ENCODE measurements at places on chromosomes 5 and 9. TPM values are rescaled to one million over a fixed set of nuclear protein-coding genes. Genes with fewer than 3 reads are reported as not detected.

GRCh38 chr9:116662646-116663310 lies 24.3 kb upstream of the TRIM32 start:
- DNase-seq = no peak

DNA sequence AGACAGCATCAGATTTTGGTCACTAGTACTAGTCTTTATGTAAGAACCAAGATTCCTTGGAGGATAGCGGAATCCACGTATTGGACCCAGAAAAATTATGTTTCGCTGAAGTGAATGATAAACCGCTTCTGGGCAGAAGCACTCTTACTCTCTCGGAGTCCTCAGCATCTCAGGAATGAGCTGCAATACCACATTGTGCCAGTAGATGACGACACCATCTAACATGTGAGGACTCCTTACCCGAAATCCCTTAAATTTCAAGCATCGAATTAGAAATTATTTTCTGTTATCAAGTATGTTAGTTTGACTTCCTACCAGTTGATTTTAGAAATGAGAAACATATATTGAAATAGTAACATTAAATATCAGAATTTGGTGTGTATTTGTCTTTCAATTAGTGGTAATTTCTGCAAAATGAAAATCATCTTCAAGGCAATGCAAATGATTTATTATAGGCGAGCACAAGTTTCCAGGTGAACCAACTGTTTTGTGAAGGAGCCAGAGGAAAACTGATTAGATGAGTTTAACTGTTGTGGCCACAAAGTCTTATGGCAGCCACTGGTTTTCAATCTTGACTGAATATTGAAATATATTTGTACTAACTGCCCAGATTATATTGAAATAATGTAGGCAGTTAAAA lies 66.0 kb upstream of the CAMK4 start:
- DNase-seq = peak; percentile 30

GRCh38 chr9:121299467-121300282 lies 31.7 kb downstream of the GSN start:
- peak; percentile 67 for DNase-seq

HK3 gene
- total RNA-seq = 1.9 TPM

DNA sequence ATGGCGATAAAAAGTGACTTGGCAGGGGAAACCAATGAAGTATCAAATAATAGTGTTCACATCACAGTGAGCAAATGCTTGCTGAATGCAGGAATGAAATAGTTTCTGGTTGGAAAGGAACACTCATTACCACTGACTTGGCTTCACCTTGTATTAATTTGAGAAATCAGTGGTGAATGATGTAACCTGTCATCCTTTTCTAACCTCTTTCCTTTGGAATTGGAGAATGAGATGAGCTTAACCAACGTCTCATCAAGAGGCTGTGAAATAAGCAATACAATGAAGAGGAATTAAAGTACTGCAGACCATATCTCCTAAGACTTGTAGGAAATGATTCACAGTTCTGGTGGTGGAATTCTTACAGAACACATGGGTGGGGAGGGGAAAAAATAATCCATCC lies 192.2 kb downstream of the DMAC1 start:
- no peak for DNase-seq

CDKN2A gene
- 0.20 TPM for total RNA-seq

NELFB gene
- total RNA-seq = 44.5 TPM

- no peak for DNase-seq
Measured at GRCh38 chr9:129939431-129939830, 103.6 kb downstream of the FNBP1 start.

DNA sequence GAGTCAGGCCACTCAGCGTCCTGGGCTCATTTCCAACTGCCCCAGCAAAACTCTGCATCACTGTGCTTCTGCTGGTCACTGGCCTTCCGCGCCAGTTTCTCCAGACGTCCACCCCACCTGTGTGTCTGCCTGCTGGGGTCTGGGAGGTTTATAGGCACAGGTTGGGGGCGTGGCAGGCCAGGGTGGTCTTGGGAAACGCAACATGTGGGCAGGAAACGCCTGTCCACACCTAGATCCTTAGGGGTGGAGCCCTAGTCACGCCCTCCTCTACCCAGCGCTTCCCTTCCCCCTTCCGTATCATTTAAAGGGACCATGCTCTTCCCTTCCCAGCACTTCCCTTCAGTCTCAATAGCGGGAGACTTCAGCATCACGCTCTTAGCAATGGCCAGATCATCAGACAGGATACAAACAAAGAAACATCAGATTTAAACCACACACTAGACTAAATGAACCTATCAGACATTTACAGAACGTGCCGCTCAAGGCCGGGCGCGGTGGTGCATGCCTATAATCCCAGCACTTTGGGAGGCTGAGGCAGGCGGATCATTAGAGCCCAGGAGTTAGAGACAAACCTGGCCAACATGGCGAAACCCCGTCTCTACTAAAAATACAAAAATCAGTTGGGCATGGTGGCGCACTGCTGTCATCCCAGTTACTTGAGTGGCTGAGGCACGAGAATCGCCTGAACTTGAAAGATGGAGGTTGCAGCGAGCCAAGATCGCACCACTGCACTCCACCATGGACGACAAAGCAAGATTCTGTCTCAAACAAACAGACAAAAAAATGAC lies 11.8 kb upstream of the BTNL9 start:
- DNase-seq = no peak

LCN9 gene
- not detected for total RNA-seq

ENTPD2 gene
- 0.87 TPM for total RNA-seq

GRCh38 chr9:90188656-90189055 lies 454.0 kb downstream of the DIRAS2 start:
- DNase-seq = no peak

KCNV2 gene
- total RNA-seq = not detected

- DNase-seq = no peak
Measured at GRCh38 chr5:60092671-60093422, 199.3 kb upstream of the PDE4D start.

PCDHA12 gene
- 0.27 TPM for total RNA-seq

DNA sequence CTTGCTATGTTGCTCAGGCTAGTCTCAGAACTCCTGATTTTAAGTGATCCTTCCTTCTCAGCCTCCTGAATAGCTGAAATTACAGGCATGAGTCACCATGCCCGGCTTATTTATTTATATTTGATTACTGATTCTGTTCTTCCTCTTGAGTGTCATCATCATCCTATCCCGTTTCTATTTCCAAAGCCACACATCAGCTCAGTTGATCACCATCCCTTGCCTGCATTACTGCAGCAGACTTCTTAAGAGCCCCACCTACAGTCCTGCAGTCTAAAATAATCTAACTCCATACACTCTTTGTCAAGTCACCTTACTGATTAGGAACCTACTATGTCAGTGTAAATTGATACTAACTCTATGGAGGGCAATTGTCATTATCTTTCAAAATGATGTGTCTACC lies 138.9 kb upstream of the RAI14 start:
- DNase-seq = no peak

ORM2 gene
- not detected for total RNA-seq

DNA sequence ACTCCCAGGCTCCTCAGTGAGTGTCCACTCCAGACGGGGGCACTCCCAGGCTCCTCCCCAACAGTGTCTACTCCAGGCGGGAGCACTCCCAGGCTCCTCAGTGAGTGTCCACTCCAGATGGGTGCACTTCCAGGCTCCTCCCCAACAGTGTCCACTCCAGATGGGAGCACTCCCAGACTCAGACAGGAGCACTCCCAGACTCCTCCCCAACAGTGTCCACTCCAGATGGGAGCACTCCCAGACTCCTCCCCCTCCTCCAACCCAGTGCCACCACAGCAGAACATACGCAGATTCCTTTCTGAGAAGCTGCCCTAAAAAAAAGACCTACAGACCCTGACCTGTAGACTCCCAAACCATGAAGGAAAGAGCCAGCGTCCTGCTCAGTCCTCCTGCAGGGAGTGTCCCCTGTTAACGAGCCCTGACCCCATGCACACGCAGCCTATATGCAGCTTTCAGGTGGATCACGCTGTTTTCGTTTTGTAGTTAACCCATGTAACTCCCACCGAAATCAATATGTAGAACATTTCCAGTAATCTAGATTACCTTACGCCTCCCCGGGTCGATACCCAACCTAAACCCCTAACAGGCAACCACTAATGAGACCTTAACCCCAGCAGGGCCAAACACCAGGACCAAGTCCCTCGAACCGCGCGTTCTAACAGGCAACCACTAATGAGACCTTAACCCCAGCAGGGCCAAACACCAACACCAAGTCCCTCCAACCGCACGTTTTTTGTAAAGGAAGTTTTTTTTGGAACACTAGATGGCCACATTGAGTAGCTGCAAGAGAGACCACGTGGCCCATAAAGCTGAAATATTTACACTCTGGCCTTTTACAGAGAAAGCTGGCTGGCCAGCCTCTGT lies 15.7 kb downstream of the PNPLA7 start:
- DNase-seq = no peak

TMEM252 gene
- total RNA-seq = not detected

DNA sequence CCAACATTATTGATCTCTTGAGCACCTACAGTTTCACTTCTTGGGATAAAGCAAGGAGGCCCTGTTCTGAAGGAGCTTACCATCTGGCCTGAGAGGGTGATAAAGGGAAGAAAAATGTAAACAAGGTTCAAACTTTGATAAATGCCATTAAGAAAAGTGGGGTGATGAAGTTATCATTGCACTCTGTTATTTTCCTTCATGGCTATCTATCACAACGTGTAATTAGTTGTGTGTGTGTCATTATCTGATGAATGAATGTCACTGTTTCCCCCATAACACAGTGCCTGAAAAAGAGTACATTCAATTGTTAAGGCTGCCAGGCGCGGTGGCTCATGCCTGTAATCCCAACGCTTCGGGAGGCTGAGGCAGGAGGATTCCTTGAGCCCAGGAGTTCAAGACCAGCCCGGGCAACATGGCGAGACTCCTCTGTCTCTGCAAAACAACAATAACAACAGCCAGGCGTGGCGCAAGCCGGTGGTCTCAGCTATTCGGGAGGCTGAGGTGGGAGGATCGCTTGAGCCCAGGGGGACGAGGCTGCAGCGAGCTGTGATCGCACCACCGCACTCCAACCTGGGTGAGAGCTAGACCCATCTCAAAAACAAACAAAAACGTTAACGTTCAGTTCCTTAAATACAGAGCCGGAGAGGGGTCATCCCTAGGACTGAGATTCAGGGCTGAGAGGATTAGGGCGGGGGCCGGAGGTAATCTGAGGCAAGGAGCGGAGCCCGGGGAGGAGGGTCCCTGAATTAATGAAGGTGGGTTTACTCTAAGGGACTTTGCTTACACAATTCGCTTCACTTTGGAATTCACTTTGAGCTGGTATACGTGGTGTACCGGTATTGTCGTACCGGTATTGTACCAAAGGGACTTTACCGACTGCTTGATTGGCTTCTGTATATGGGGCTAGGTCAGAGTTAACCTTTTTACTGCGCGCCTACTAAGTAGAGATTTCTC lies 917 bp downstream of the NHP2 start:
- DNase-seq = no peak

- no peak for DNase-seq
Measured at GRCh38 chr9:2704504-2704903, 12.8 kb upstream of the KCNV2 start.

GIN1 gene
- 7.5 TPM for total RNA-seq

GRCh38 chr9:31355965-31356364 lies 1028.5 kb upstream of the ACO1 start:
- no peak for DNase-seq

GRCh38 chr5:173563246-173563645 lies 53.2 kb downstream of the BOD1 start:
- DNase-seq = no peak

BRD9 gene
- 32.0 TPM for total RNA-seq

GRCh38 chr9:93020771-93021670 lies 37.5 kb upstream of the SUSD3 start:
- DNase-seq = no peak

GRCh38 chr5:14506661-14507060 lies 74.9 kb upstream of the OTULINL start:
- no peak for DNase-seq

DNA sequence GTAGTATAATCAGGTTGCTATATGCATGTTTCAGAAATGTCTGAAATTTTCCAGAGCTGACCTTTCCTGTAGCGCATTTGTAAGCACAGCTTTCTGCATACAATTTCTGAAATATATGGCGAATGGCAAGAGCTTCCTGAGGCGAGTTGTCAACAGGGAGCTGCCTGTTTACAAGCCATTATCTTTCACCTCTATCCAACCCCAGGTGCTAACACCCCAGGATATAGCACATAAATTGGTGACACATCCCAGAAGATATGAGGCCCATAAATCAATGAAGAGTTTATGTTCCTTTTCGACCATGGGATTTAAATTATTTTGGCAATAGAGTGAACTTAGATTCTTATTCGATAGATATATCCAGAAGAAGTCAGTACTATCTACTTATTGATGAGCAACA lies 379.8 kb downstream of the KDM4C start:
- no peak for DNase-seq

- no peak for DNase-seq
Measured at GRCh38 chr5:165508861-165509260, 2003.4 kb downstream of the MAT2B start.

EPB41L4A gene
- total RNA-seq = 3.8 TPM

DNA sequence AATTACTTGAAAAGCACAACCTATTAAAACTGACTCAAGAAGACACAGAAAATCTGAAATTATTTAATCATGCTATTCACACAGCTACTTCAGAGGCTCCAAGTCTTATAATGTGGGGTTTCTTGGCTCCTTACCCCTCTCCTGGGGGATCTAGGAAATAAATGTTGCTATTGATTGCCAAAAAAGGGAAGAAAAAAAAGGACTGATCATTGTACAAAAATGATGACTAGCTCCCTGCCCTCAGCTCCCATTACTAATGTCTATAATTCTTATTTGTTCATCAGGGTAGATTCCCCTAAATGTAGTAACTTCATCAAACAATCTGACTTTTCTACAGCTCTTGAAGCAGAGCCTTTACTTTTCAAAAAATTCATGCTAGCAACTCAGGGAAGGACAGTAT lies 3.3 kb upstream of the SMC5 start:
- no peak for DNase-seq

DNA sequence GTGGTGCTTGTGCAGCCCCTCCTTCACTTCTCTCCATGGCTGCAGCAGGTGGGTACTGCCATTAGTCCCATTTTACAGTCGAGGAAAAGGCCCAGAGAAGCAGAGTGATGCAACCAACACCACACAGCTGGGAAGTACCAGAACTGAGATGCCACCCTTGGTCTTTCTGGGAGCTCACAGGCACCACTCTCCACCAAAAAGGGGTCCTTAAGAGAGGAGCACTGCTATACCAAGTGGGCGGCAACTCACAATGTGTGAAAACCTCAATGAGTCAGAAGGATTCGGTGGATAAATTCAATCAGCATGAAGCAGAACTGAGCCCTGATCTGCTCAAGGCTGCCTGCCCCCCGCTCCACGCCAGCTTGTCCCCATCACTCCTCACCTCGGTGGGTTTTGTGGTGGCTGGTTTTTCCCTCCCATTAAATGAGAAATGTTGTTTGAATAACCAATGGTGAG lies 213.7 kb downstream of the FSTL4 start:
- DNase-seq = no peak

GRCh38 chr5:93054424-93055163 lies 526.4 kb downstream of the NR2F1-AS1 start:
- DNase-seq = no peak

- DNase-seq = no peak
Measured at GRCh38 chr9:34623374-34624235, 3.3 kb upstream of the DCTN3 start.
